ENCODE measurements at places on chromosomes 7 and 10.

GRCh38 chr7:116249969-116250553 is 39.7 kb downstream of the TES start:
- DNase-seq: peak; percentile 71

DNA sequence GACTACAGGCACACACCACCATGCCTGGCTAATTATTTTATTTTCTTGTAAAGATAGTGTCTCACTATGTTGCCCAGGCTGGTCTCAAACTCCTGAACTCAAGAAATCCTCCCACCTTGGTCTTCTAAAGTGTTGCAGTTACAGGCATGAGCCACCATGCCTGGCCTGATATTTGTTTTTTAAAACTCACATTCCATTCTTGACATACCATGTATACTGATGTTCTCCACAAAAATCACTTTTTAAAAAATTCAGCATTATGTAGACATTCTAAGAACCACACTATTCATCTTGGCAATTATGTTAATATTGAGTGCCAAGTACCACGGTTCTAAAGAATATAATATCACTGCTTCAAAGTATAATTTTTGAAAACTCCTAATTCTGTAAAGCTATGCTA is 43.5 kb downstream of the IDE start:
- DNase-seq: no peak

DNA sequence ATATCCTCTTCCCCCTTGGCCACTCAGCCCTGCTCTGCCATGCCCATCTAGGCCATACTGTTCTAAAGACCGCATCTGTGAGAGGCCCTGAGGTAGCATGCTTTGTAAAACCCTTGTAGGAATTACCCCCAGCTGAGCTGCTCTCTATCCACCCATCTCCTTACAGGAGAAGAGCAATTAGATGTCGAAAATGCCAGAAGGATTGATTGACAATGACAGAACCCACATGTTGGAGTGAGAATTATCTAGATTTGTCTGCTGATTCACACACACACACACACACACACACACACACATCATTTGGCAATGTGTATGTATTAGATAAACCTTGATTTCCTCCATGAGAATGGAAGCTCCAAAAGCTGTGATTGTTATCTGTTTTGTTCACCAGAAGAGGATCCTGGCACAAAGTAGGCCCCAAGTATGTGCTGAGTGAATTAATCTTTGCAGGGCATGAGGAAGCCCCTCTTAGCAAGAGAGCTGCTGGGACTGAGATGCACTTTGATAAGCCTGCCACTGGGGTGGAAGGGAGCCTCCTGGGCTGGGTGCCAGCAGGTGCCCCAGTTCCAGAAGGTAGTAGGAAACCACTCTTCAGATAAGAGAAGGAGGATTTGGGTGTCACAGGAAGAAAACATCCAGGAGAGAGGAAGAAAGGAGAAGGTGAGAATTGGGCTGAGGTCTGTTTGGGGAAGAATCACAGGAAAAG is 187.5 kb upstream of the ADO start:
- no peak for DNase-seq

GRCh38 chr10:113520261-113520660 is 32.6 kb upstream of the HABP2 start:
- no peak for DNase-seq

GRCh38 chr10:47037654-47038425 is 126.6 kb downstream of the PTPN20 start:
- DNase-seq: no peak

- no peak for DNase-seq
These were observed 29.1 kb upstream of the TRUB1 start for GRCh38 chr10:114908896-114909295.

GRCh38 chr10:5234106-5234860 is 37.6 kb downstream of the AKR1C4 start:
- no peak for DNase-seq

DNA sequence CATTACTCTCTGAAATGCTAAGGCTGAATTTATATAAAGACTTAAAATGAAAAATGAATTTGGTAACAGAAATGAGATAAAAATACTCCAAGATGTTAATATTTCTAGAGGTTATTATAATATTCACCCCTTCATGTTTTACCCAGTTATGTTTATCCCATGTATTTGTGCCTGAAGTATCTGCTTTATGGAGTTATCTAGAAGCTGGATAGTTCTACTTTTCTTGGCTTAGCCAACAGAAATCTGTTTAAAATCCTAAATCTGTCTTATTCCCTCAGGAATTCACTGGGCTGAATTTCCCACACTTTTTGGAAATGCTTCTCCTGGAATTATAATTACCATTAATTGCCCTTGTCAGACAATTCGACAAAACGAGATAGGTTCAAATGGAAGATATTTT is 201.6 kb downstream of the THSD7A start:
- no peak for DNase-seq

DNA sequence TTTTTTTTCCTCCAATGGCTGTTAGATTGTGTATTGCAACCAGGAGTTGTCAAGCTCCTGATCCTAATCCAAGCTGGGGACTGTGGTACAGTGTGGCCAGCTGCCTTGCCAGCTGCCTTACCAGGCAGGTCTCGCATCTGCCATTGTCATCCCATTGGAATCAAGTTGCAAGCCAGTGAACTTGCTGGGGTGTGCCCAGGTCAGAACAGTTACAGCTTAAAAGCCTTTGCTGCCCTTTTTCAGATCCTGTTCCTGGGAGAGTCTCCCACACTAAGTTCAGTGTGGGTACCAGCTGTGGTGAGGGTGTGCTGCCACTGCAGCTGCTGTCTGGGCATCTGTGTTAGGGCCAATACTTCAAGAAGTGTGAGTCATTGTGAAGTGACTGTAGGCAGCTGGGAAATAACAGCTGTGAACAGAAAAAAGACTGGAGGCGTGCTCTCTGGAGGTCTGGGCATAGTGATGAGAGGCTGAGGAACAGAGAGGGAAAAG is 72.8 kb downstream of the CCNY start:
- DNase-seq: peak; percentile 45

GRCh38 chr10:71357792-71358265 is 38.8 kb downstream of the SLC29A3 start:
- DNase-seq: no peak

- no peak for DNase-seq
These were observed 54.5 kb downstream of the NEURL1 start for GRCh38 chr10:103548006-103548405.

GRCh38 chr10:14142606-14143250 is 188.0 kb downstream of the FRMD4A start:
- DNase-seq: no peak

GRCh38 chr10:95324436-95325268 is 33.8 kb upstream of the PDLIM1 start:
- DNase-seq: no peak

- no peak for DNase-seq
These were observed 73.4 kb downstream of the SORCS1 start for GRCh38 chr10:107091126-107091525.

GRCh38 chr7:91850455-91850854 is 30.0 kb downstream of the MTERF1 start:
- peak; percentile 77 for DNase-seq
